Glomerular endothelial cell (primary cell): ENCODE measurements at places on chromosomes 2 and 18. TPM values are rescaled to one million over a fixed set of nuclear protein-coding genes. Genes with fewer than 3 reads are reported as not detected.

The PRSS56 gene
- not detected in 2 replicates for total RNA-seq

The SP100 gene
- 146 and 208 TPM in 2 replicates for total RNA-seq

The ALPP gene
- not detected in 2 replicates for total RNA-seq

The CNTNAP5 gene
- total RNA-seq, result not detected in 2 replicates
